HS-27A (cell line): ENCODE measurements at places on chromosomes 12 and 14.

DNA sequence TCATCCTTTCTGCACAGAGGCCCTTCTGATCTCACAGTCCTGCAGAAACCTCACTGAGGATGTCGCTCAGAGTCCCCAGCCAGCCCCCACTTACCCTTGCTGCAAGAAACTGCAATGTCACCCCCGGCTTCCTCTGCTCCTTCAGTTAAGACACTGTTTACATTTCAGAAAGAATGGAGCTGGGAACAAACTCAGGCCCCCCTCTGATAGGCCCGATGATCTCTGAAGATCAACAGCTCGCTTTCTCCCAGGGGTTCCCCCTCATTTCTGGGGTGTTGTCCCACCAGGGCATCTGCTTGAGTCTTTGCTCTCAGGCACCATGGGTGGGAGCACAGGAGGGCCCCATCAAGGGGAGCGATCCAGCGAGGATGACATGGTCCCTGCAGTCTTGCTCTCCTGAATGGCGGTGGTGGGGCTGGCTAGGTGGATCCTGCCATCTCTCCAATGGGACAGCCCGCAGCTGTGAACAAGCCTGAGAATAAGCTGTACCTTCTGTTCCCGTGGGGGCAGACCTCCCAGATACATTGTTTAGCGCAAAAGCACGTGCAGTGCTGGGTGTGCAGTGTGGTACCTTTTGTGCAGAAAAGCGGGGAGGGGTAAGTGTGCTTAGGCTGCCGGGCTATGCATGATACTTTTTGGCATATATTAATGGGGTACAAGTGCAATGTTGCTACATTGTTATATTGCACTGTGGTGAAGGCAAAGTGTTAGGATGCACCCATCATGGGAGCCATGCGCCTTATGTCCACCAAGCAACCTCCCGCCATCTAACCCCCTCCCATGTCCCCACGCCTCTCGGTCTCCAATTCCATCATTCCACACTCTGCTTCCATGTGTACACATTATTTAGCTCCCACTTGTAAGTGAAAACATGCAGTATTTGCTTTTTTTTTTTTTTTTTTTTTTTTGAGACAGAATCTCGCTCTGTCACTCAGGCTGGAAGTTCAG lies 6.7 kb upstream of the NCOR2 start:
- no peak for DNase-seq

GRCh38 chr12:58633479-58633878 lies 286.8 kb downstream of the LRIG3 start:
- no peak for DNase-seq

DNA sequence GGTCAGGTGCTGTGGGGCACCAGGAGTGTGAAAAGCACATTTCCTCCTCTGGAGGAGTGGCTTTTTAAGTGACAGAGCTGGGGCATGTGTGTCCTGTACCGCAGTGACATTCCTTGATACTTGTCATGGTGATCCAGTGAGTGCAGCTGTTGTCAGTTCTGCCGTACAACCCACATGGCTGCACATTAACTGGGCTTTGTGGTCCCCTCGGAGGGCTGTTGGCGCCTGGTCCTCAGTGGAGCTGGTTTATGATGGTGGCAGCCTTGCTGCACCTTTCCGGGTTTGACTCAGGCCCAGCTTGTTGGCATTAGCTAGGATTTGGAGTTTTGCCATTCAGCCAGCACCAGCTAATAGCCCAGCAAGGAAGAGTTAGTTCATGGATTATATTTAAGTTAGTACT lies 77.0 kb downstream of the SLC25A47 start:
- no peak for DNase-seq

- no peak for DNase-seq
These were observed 605.5 kb downstream of the DIO2 start for GRCh38 chr14:79605849-79606248.

- DNase-seq, result no peak
These were observed 9.0 kb upstream of the TAS2R31 start for GRCh38 chr12:11040162-11040561.

DNA sequence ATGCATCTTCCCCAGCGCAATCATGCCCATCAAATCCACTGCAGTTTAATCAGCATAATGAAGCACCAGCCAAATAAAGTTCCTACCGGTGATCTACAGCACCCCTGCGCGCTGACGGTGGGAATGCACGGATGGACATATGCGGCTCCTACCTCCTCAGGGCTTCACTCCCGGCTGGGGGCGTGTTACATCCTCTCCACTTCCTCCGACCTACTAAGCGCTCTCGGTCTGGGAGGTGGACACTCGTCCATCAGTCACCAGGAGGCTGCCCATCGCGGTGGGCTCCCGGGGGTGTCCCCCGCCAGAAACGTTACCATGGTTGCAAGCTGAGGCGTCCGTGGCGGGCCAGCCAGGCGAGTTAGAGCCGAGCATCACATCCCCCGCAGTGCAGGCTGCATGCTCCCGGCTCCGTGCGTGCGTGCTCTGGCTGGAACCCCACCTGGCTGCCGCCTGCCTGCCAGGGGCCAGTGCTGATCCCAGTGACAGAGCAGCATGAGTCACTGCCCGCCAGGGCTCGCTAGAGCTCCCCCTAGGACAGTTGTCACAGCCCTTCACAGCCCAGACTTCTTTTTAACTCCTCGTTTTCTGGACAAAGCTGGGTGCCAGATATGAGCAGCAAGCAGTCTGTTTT lies 73.0 kb downstream of the CIT start:
- DNase-seq, result no peak

- DNase-seq, result no peak
These were observed 165.2 kb downstream of the TSPAN9 start for GRCh38 chr12:3242199-3242863.

DNA sequence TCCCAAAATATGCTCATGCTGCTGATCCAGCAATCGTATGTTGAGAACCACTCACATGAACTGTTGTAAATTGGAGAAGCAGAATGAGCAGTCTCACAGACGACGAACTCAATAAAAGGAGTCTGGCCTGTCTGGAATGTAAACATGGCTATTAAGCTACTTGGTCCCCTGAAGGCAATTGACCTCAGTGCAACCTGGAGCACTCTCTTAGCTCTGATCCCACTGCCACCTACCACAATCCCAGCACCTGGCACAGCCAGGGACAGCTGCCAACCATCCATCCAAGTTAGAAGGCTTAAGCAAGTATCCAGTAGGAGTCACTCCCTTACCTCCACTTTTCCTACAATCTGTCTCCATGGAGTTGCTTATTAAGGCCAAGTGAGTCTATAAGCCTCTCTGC lies 406.9 kb upstream of the CLEC14A start:
- no peak for DNase-seq

DNA sequence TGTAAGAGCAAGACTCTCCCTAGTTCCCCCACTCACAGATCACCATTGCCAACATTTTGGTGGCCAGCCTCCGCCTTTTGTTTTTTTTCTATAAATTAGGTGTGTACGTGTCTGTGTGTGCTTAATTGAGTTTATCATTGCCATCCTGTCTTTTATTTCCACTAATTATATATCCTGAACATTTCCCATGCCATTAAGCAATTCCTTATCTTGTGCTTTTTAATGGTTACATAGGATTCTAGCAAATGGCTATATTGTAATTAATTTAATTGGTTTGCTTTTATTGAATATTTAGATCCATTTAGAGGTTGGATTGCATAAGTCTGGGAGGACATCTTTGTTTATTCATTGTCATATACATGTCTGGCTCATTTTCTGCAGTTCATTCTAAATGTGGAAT lies 107.3 kb upstream of the RTL1 start:
- no peak for DNase-seq

- no peak for DNase-seq
These were observed 49.2 kb upstream of the CNOT2 start for GRCh38 chr12:70194076-70194475.

DNA sequence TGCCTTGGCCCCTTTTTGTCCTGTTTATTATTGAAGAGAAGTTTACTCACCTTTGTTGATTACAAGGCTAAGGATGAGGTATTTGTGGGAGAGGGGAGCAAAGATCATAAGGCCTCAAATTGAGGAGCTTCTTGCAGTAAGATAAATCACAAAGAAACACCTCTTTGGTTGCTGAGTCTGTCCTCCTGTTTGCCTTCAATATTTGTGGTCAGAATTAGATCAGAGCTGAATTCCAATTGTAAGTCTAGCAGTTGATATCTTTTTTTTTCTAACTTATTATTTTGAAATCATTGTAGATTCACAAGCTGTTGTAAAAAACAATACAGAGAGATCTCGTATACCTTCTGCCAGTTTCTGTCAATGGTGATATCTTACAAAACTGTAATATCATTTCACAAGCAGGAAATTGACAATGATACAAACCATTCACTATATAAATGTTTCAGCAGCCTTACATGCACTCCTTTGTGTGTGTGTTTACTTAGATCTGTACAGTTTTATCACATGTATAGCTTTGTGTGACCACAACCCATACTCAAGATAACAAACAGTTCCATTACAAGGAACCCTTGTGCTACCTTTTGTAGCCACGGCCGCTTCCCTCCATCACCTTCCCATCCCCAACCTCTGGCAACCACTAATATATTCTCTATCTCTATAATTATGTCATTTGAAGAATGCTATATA lies 97.4 kb downstream of the KICS2 start:
- DNase-seq, result no peak
